ENCODE measurements at places on chromosomes 1 and 21. TPM values are rescaled to one million over a fixed set of nuclear protein-coding genes. Genes with fewer than 3 reads are reported as not detected.

DNA sequence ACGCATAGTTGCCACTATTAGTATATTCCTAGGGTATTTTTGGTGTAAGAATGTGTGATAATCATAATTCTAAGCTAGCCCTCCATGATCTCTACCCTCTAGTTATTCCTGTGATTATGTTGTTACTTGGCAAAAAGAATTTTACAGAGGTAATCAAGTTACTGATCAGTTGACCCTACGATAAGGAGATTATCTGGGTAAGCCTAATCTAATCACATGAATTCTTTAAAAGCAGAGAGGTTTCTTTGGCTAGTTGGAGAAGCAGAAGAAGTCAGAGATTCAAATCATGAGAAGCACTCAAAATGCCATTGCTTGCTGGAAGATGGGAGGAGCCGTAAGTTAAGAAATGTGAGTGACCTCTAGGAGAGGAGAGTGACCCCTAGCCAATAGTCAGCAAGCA is 72.7 kb downstream of the RPE65 start:
- DNase-seq, result no peak

DNA sequence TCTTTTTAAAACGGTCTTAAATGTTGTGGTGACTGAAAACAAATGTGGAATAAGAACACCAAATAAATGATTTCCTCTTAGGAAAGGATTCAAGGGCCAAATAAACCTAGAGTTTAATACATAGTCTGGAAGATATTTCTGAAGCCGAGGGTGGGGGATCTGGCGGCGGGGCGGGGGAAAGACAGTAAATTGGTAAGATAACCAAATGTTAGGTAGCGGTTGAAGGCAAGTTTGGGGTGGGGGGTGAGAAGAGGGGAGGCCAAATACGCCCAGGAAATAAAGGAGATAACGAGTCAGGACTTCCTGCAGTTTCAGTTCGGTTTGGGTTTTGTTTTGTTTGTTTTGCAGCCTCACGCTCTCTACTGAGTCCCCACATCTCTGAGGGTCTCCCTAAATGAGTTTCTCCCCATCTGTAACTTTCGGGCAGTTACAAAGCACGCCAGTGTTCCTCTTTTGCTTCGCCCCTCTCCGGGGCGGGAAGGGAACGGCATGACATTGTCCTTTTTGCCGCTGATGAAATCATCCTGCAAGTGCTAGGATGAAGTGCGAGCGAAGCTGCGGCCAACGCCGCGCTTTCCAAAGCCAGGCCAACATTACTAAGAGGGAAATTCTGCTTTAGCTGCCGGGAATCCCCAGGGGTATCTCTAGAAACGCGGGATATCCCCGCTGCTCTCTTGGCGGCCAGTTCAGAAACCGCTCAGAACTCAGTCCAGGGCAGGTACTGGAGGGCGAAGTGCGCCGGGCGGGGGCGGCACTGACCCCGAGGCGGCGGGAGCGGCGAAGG is 844 bp downstream of the NIBAN1 start:
- DNase-seq, result peak; percentile 51

OR2M3 gene
- polyA plus RNA-seq, result 0.03 TPM

GRCh38 chr1:92916899-92917298 is 44.4 kb downstream of the DIPK1A start:
- no peak for DNase-seq

CRNN gene
- not detected for polyA plus RNA-seq

DNA sequence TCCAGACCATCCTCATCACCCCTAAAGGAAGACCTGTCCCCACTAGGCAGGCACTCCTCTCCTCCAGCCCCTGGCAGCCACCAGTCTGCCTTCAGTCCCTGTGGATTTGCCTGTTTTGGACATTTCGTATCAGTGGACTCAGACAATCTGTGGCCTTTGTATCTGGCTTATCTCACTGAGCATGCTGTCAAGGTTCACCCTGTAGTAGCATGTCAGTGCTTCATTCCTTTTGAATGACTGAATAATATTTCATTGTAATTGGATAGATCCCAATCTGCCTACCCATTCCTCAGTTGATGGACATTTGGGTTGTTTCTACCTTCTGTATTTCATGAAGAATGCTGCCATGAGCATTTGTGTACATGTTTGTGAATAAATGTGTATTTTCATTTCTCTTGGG is 32.9 kb upstream of the RNF187 start:
- no peak for DNase-seq

- DNase-seq, result no peak
These were observed 10.5 kb downstream of the PADI2 start for GRCh38 chr1:17108786-17109185.

GRCh38 chr1:53391296-53391695 is 63.4 kb upstream of the LRP8 start:
- no peak for DNase-seq

All from right lung (tissue), 10 donors.